ENCODE measurements at places on chromosomes 1 and 21.

GRCh38 chr1:114668784-114669561 is 876 bp downstream of the DENND2C start:
- DNase-seq, result no peak

DNA sequence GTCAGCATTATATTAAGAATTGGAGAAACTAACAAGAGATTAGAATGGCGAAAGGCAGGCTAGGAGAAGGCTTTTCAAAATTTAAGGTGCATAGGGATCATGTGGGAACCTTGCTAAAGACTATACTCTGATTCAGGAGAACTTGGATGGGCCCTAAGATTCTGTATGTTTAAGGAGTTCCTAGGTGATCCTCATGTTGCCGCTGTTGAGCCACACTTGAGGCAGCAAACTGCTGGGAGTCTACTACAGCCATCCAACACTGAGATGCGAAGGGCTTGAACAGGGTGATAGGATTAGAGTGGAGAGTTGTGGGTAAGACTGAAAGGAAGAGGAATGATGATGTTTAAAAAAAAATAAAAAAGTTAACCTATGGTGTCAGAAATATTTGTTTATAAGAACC is 1013.2 kb downstream of the MRPL39 start:
- no peak for DNase-seq

GRCh38 chr1:190373705-190374336 is 103.8 kb downstream of the BRINP3 start:
- DNase-seq, result no peak

DNA sequence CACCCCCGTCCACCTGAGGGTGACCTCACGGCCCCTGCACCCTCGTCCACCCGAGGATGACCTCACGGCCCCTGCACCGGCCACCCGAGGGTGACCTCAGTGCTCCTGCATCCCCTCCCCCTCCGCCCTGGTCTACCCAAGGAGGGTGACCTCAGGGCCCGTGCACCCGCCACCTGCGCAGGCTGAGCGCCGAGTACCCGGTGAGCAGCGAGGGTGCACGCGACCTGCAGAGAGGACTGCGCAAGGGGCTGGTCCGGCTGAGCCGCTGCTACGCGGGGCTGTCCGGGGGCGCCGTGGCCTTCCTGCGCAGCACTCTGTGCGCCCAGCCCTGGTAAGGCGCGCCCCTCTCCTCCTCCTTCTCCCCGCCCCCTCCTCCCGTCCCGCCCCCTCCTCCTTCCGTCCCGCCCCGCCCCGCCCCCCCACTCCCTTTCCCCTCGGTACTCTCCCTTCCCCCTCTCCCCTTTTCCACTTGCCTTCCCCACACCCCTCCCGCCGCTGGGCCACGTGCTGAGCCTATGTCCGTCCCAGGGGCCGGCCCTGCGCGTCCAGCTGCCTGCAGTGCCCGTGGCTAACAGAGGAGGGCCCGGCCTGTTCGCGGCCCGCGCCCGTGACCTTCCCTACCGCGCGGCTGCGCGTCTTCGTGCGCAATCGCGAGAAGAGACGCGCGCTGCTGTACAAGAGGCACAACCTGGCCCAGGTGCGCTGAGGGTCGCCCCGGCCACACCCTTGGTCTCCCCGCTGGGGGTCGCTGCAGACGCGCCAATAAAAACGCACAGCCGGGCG is 28.4 kb downstream of the TRIM11 start:
- DNase-seq, result peak; percentile 53
